ENCODE measurements at places on chromosomes 2 and 18.

DNA sequence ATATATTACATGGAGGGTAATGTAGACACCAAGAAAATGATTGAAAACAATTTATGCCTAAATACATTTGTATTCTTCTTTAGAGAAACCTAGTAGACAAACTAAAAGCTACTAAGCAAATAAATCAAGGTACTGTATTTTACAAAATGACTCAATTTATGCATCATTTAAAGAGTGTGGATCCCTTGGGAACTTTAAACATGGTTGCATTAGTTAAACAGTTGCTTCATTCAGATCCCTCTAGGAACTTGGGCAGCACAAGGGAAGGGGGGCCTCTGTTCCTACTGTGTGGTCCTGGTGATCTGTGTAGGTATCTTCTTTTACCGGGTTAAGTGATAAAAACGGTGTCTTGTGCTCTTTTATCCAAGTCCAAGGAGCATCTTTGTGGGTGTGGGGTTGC is 31.5 kb upstream of the ATP8B1 start:
- DNase-seq = no peak

DNA sequence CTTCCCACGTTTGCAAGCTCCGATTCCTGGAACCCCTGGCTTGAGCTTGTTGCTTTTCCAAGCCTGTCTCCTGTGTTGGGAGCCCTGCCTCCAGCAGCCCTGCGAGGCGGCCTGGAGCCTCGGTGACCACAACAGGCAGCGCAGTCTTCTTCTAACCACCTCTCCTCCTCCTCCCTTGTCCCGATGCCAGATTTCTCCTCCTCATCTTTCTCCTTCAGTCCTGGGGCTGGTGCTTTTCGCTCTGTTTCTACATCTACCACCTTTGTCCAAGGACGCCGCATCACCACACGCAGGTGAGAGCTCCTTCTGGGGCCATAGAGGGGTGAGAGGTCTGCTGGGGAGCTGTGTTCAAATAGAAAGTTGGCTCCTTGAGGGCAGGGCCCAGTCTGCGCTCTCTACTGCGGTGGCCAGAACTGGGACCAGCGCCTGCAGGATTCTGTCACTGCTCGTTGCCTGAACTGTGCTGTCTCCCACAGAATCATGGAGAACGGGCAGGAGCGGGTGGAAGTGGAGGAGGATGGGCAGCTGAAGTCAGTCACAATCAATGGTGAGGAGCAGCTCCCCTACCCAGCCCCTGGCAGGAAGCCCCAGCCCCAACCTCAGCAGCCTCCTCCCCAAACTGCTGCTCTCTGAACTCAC is 3.9 kb downstream of the DNAJB2 start:
- no peak for DNase-seq

GRCh38 chr2:26652361-26653041 is 11.3 kb upstream of the CIB4 start:
- DNase-seq = no peak

- no peak for DNase-seq
Measured at GRCh38 chr2:152578573-152578972, 138.7 kb downstream of the PRPF40A start.

DNA sequence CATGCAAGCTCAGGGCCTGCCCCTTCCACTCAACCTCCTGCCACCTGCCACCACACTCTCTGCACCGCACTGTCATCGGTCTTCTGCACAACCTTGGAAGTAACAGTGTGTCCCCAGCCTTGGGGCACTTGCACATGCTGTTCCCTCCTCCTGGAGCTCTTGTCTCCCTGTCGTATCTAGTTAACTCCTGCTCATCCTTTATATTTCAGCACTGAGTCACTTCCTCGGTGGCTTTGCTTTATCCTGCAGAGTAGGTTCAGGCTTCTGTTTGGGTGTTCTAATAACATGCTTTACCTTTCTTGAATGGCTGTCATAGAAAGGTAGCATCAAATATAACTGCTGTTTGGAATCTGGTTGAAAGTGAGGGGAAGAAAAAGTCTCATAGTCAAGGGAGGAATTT is 25.3 kb downstream of the PAX8 start:
- no peak for DNase-seq

DNA sequence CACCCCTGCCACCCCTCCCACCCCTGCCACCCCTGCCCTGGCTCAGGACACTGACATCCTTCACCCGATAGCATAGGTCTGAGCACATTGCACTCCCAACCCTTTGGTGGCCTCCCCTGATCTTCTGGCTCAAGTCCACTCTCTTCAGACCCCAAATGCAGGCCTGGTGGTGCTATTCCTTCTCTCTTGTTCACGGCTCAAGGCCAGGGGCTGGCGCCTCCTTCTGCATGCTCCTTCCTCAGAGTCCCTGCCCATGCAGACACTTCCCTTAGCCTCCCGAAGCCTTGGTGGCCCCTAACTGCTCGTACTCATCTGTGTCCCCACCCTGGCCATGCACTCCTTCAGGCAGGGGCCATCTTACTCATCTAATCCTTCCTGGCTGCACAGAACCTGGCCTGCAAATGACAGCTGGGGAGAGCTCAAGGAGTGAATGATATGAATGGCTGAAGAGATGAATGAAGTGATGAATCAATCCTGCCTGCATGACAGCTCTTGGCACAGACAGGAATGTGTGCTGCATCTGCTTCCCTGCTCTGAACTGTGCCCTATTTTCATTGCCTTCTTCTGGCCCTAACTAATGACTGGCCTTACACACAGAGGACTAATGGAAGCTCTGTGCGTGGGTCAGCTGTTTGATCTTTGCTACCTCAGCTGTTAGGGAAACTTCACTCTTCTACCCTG is 290.8 kb downstream of the DYSF start:
- DNase-seq = no peak

- no peak for DNase-seq
Measured at GRCh38 chr2:207871506-207871905, 101.8 kb upstream of the FZD5 start.

DNA sequence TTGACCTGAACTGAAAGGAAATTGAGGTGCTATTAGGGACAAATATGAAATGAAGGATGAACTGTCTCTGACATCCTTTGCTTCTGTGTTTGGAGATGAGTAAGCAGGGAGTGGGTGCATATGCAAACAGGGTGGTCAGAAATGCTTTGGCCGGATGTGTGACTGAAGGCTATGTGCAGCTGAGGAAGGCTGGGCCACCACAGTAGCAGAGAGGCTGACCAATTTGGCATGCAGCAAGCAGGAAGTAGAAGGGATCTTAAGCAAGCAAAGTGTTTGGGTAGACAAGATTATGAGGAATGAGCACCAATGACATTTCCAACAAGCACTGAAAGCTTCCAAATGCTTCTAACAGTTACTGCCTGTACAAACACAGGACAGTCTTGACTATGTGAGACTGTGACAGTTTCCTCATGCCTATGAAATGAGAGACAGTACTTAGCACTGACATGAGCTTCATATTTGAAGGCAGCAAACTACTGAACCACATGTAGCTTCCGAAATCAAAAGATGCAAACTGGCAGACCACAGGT is 3.3 kb upstream of the ACTR3 start:
- DNase-seq = peak; percentile 48

DNA sequence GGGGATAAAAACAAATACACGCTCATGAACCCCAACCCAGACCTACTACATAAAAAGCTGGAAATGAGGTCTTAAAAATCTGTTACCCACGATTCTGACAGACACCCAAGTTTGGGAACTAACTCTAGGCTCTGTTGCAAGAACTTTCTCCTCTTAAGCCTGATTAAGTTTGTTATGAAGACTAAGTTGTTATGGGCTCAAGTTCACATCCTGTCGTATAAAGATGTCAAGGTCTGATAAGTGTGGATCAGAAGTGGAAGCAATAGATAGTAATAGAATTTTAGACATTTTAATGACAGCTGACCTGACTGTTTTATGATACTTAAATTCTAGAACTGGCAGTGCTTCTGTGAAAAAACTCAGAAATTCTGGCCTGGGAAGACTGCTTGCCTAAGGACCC is 43.2 kb downstream of the LPIN2 start:
- no peak for DNase-seq

DNA sequence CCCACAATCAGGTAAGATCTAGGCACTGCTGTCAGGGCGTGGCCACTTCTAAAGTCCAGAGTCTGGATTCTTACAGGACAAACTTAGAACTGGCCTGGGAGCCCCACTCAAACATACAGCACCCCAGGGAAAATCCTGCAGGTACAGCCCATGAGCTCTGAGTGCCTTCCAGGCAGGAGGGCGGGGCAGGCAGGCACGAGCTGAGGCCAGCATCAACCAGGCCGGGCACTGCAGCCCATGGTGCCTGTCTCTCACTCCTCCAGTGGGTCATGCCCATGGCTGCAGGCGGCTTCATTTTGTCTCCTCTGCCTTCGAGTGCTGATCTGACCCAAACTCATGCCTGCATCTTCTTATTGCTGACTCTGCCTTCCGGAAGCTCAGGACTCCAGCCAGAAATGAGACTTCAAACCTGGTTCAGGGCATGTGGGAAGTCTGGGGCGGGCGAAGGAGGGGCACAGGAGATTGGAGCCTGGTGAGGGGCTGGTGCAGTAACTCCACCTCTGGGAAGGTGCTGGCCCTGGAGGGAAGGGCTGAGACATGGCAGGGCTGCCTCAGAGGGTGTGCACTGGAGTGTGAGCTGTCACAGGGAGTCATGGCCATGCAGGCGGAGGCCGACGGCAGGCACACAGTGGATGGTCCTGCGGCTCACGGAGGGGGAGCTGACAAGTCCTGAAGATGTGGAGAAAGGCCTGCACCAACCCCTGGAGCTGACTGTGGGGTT is 40.5 kb downstream of the HS6ST1 start:
- DNase-seq = no peak

- no peak for DNase-seq
Measured at GRCh38 chr2:238504181-238504931, 77.6 kb downstream of the ASB1 start.

GRCh38 chr2:229818230-229818629 is 103.6 kb downstream of the TRIP12 start:
- no peak for DNase-seq

GRCh38 chr18:3689986-3690763 is 240.2 kb downstream of the TGIF1 start:
- DNase-seq = no peak

GRCh38 chr18:5979176-5979888 is 84.0 kb upstream of the TMEM200C start:
- DNase-seq = no peak
